Spinal cord (tissue), 10 donors: ENCODE measurements at places on chromosomes 5 and 9. TPM values are rescaled to one million over a fixed set of nuclear protein-coding genes. Genes with fewer than 3 reads are reported as not detected.

DNA sequence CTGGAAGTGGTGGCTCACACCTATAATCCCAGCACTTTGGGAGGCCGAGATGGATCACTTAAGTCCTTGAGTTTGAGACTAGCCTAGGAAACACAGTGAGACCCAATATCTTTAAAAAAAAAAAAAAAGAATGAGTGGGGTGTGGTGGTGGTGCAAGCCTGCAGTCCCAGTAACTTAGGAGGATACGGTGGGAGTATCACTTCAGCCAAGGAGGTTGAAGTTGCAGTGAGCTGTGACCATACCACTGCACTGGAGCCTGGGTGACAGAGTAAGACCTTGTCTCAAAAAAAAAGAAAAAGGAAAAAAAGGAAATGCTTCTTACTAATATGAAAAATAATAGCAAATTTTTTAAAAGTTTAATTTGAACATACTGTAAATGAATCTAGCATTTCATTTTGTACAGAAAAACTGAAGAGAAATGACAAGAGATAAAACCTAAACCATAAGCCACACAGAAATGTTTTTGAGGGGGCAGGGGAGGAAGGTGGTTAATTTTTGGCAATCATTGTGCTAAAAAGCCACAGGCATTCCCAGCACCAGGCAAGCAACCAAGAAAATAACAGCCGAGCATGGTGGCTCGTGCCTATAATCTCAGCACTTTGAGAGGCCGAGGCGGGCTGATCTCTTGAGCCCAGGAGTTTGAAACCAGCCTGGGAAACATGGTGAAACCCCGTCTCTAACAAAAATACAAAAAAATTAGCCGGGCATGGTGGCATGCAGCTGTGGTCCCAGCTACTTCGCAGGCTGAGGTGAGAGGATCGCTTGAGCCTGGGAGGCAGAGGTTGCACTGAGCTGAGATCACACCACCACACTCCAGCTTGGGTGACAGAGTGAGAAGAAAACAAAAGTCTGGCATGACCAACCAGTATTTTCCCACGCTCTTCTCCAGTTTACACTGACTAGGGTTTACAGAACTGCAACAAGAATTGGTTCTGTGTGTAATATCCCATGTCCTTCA is 114.5 kb upstream of the NR5A1 start:
- peaks cover 5% of the 10 kb centered on the region for H3K4me1 ChIP-seq
- no peak for DNase-seq
- H3K36me3 ChIP-seq, result no peaks in the 10 kb centered on the region
- H3K27me3 ChIP-seq, result no peaks in the 10 kb centered on the region
- H3K27ac ChIP-seq, result no peak overlapping the region

DNA sequence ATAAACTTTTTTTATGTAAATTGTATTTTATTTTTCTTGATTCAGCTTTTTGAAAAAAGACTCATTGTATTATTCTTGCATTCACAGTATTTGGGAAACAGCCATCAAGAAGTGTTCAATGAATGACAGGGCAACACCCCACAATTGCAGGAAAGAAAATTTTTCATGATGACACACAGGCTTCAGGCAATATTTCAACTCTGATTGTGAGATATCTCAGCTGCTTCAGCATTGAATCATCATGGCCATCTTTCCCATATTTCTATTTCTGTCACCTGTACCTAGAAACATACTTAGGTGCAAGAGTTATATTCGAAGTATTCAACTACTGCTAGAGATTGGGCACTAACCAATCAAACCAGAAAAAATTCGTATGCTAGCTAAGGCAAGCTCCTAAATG is 446.0 kb downstream of the ISL1 start:
- no peaks in the 10 kb centered on the region for H3K4me1 ChIP-seq
- no peak for DNase-seq
- no peaks in the 10 kb centered on the region for H3K27me3 ChIP-seq
- no peaks in the 10 kb centered on the region for H3K36me3 ChIP-seq

- peaks cover 25% of the 10 kb centered on the region for H3K36me3 ChIP-seq
- DNase-seq, result no peak
- no peak overlapping the region for H3K27ac ChIP-seq
- H3K4me3 ChIP-seq, result no peak overlapping the region
These were observed 42.8 kb downstream of the CAMSAP1 start for GRCh38 chr9:135864447-135865049.

GRCh38 chr5:40277161-40277906 is 402.4 kb upstream of the PTGER4 start:
- no peaks in the 10 kb centered on the region for H3K4me1 ChIP-seq
- H3K36me3 ChIP-seq, result no peaks in the 10 kb centered on the region
- H3K27me3 ChIP-seq, result no peaks in the 10 kb centered on the region
- H3K27ac ChIP-seq, result no peak overlapping the region
- DNase-seq, result no peak
- no peak overlapping the region for H3K4me3 ChIP-seq

The KIAA1958 gene
- 16.9 TPM for total RNA-seq

The GABRA1 gene
- 25.3 TPM for total RNA-seq

DNA sequence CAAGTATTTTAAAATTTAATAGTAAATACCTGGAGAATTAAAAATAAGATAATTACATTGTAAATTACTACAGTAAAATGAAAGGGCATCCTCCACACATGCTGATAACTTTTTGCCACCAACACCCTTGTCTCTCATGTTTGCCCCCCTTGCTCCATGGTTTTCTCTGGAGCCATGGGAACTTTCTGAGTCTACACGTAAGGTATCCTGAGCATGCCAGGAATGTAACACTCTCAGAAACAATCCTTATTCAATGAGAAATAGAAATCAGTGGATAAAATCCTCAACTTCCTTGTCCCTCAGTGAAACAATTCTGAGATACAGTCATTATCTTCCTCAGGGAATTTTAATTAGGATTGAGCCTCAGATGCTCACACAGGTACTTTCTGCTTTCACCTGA is 108.9 kb downstream of the IZUMO3 start:
- no peak for DNase-seq
- no peaks in the 10 kb centered on the region for H3K36me3 ChIP-seq
- no peaks in the 10 kb centered on the region for H3K4me1 ChIP-seq
- no peak overlapping the region for H3K4me3 ChIP-seq

DNA sequence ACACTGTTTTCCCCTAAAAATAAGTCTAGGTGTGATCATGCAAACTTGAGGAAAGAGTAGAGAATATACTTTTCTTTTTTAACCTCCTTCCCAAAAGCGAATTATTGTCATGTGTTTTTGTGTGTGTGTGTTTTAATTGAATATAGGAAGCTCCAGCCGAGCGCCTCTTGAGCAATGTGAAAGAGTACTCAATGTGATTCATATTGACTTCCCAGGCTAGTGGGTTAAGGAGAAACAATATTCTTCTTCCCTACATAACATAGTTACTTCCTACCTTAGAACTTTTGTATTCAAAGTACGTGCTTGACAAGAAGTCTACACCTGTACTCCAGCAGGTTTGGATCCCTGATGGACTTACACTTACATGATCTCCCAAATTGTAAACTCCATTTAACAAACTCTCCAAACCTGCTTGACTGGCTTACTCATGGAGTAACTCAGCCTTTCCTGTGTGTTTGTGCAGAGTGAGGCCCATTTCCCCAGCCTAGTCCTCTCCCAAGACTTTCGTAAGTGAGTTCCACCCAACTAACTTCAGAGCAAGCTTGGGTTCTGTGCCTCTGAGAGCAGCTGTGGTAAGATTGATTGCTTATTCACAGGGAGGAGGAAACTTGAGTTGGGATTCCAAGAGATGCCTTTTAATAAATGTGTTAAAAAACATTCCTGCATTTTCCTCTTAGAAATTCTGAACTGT is 9.3 kb downstream of the SLC28A3 start:
- H3K27me3 ChIP-seq, result no peaks in the 10 kb centered on the region
- no peak overlapping the region for H3K27ac ChIP-seq
- no peak overlapping the region for H3K4me3 ChIP-seq
- H3K36me3 ChIP-seq, result no peaks in the 10 kb centered on the region

The PPP2R2B gene
- 62.0 TPM for total RNA-seq

The PTGES gene
- total RNA-seq, result 2.5 TPM
